Activated T-helper 17 cell treated with anti-CD3 and anti-CD28 coated beads, Interleukin-2, amount 50 U/mL, for 72 hours (primary cell): ENCODE measurements at places on chromosomes 4 and X.

GRCh38 chr4:102308032-102308799 lies 37.1 kb downstream of the SLC39A8 start:
- ATAC-seq = no peak

- ATAC-seq = peak; percentile 55
Measured at GRCh38 chrX:115584696-115585095, 23.7 kb downstream of the PLS3 start.

- ATAC-seq = no peak
Measured at GRCh38 chr4:73528171-73528570, 46.6 kb downstream of the AFM start.

- no peak for ATAC-seq
Measured at GRCh38 chr4:10343656-10344055, 113.6 kb downstream of the ZNF518B start.

- peak; percentile 81 for ATAC-seq
Measured at GRCh38 chrX:42075032-42075431, 151.7 kb upstream of the CASK start.

DNA sequence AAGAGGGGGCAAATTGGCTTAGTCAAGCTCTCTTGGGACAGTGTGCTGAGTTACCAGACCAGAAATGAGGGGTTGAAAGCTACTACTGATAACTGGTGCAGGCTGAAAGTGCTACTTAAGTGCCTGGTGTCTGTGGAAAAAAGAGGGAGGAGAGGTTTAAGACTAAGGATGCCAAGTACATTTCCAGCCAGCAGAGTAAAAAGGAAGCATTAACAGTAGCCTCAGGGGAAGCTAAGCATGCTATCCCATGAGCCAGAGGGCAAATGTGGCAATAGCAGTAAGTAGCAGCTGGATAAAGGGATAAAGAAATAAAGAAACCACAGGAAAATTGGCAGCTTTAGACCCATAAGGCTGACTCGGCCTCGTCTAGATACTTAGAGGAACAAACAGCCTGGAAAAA lies 196.3 kb upstream of the MAB21L2 start:
- ATAC-seq = no peak

DNA sequence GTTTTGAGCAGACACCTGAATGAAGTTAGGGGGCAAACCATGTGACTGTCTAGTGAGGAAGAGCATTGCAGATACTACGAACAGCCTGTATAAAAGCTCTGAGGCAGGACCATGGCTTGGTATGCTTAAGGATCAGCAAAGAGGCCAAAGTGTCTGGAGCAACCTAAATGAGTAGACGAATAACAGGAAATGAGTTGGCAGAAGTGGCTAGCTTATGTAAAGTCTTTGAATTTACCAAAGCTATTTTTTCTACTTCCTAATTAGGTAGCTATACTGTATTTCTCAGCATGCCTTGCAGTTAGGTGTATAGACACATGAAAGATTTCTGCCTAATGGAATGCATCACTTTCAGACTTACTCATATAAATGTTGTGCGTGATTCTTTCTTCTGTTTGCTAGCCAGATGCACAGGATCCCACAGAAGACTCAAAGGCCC lies 9.3 kb upstream of the GPRIN3 start:
- ATAC-seq = peak; percentile 91

- ATAC-seq = no peak
Measured at GRCh38 chr4:4762300-4762699, 97.2 kb upstream of the MSX1 start.

GRCh38 chr4:141121768-141122454 lies 11.4 kb downstream of the RNF150 start:
- peak; percentile 91 for ATAC-seq

GRCh38 chr4:164937576-164938270 lies 39.7 kb downstream of the TRIM61 start:
- ATAC-seq = no peak
